NCI-H1930 (cell line): ENCODE measurements at places on chromosomes 12 and 14.

DNA sequence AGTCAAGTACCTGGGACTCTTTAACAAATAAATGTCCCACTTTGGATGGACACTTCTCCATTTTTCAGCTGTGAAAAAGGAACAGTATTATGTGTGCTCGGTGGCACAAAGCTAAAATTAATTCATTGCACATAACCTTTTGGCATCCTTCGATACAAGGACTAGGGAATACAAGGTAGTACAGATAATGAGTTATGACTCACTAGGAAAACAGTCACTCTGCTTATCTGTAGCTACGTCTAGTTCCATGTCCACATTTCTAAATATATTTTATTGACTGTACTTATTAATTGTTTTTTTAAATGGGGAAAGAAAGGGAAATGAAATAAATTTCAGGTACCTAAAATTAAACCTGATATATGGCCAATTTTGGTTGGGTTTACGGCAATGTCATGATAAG, 35.2 kb upstream of the RIC8B start:
- DNase-seq, result no peak

GRCh38 chr12:24138041-24138440, 188.6 kb upstream of the SOX5 start:
- no peak for DNase-seq

GRCh38 chr12:20206410-20206809, 161.9 kb upstream of the PDE3A start:
- no peak for DNase-seq

DNA sequence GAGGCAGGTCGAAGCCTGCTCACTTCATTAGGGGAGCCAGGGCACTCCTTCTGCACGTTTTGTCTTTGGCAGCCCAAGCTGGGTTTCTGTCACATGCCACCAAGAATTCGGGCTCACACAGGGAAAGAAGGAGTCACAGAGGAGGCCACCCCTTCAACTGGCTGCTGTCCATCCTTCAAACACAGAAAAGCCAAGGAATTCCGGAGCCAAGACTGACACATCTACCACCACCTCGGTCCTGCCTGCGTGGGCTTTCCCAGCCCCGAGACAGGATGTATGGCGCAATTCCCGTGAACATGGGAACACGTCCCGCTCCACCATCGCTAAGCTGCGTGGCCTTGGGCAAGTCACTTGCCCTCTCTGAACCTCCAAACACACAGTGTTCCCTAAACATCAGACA, 70.4 kb downstream of the NCOR2 start:
- no peak for DNase-seq

DNA sequence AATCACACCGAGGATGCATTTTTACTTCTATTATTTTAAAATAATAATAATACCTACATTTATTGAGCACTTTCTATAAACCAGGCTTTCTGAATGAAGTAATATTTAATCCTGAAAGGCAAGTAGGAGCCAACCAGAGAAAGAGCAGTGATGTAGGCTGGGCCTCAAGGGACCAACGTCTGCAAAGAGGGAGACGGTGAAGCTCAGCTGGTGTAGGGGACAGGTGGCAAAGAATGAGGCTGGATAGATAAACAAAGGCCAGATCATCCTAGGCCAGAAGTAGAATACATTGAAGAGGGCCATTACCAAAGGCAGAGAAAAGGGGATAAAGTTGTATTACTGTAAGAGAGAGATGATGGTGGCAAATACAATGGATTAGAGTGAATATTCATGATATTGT, 810 bp upstream of the TMBIM4 start:
- DNase-seq, result no peak

DNA sequence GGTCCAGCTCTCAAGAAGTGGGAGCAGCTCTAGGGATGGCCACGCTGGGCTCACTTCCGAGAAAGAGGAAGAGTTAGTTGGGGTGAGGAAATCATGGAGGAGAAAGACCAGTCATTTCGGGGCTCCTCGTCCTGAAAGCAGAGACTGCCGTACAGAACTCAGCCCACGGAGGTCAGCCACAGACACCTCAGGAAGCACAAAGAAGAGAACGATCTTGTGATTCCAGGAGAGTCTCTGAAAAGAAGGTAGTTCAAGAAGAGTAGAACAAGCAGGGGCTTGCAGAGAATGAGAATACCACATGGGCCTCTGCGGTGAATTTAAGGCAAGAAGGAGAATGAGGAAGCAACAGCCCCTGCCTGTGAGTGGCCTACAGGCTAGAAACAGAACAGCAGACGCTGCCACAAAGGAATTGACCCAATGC, 311.9 kb downstream of the CACNA1C start:
- DNase-seq, result no peak

- no peak for DNase-seq
These were observed 55.2 kb downstream of the SIX1 start for GRCh38 chr14:60594062-60594461.

DNA sequence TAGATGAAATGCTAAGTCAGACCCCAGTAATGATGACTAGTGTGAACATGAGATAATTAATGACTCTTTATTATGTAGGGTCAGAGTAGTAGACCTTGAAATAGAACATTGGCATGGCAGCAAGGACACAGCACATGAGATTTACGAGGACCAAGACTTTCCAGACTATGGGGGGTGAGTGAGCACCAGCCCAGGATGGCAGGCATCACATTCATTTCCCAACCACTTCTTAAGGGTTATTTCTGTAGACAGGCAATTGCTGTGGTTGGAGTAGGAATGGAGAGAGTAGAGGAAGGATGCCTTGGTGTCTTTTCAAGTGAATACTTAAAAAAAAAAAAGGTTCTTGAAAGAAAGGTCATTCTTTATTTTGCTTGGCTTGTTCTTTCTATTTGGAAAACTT, 189.4 kb upstream of the DYRK2 start:
- DNase-seq, result no peak

DNA sequence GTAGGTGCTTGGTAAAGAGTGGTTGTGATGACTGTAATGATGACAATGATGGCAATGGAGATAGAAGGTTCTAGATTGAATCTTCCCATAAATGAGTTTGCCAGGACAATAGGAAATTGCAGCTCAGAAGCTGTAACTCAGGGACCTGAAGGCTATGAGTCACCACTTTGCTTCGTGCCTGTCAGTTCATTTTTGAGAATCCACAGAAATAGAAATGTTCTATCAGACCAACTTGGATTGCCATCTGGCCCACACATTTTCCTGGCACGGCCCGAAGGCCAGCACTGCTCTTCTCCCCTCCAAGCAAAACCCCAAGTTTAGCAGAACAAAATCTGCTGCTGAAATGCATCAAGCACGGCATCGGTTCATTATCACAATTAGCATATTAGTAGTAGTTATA, 1127.0 kb downstream of the BCL11B start:
- no peak for DNase-seq

- DNase-seq, result no peak
These were observed 9.8 kb downstream of the RTL1 start for GRCh38 chr14:100893760-100894159.
